Fibroblast of skin of abdomen (primary cell): ENCODE measurements at places on chromosomes 11 and 22.

DNA sequence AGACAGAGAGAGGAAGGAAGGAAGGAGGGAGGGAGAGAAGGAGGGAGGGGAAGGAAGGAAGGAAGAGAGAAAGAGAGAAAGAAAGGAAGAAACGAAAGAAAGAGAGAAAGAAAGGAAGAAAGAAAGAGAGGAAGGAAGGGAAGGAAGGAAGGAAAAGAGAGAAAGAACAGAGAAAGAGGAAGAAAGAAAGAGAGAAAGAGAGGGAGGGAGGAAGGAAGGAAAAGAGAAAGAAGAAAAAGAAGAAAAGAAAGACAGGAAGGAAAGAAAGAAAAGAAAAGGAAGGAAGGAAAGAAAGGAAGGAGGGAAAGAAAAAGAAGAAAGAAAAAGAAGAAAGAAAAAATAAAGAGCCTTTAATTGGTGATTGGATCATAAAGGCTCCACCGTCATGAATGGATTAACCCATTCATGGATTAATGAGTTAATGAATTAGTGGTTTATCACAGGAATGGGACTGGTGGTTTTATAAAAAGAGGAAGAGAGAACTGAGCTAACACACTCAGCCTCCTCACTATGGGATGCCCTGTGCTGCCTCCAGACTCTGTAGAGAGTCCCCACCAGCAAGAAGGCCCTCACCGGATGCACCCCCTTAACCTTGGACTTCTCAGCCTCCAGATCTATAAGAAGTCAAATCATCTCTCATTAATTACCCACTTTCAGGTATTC, 9.0 kb upstream of the PLAAT2 start:
- no peak for DNase-seq

DNA sequence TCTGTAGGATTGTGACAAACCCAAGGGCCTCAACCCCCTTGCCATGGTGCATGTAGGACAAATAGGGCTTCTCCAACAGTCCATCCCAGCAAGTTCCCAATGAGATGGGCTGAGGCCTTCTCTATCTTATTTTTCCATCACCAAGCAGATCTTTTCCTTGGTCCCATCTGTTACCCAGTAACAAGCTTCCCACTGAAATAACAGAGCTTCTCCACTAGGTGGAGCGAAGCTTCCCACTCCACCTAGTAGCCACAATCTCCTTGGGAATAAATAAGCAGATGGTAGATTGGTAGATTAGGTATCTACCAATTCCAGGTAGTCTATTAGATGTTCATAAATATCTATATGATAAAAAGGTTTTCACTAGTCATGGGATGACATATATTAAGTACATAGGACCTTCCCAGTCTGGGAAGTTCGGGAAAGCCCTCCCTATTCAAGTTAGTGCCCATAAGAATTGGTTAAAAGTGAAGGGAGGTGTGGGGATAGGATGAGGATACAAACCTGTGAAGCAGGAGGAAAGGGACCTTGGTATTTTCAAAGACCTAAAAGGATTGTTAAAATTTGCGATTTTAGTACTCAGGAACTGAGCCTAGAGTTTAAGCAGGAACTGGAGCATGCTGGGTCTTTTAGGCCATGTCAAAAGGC, 5.9 kb upstream of the OR52L1 start:
- no peak for DNase-seq

DNA sequence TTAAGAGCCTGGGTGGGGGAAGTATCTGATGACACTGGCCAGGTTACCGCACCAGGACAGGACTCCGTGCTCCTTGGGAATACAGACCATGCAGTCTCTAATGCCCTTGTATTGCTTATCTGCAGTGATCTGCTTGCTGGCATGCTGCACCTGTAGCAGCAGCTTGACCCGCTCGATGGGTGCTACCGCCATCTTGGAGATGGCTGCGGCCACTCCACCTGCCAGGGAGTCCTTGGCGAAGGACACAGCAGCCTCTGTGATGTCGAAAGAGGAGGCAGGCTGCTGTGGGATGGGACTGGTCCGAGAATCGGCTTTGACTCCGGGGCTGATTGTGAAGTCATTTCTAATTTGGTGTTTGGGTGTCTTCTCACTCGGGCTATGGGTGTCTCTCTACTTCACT, 3.1 kb downstream of the WBP2NL start:
- DNase-seq = no peak

DNA sequence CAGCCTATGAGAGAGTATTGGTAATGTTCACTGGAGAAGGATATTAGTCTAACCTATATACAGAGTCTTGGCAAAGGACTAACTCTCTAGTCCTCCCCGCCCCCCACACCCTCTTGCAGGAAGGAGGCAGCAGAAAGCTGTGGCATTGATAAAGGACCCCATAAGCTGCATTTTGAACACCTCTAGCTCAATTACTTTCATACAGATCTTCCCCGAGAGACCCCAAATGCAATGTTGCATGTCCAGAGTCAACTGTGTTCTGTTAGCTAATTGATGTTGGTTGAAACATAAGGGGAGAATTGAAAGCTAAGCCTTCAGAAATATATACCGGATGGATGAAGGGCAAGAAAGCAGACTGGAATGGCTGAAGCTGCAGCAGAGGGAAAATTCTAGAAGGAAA, 2.8 kb downstream of the MAP6 start:
- DNase-seq = no peak

GRCh38 chr11:75270896-75271418, 30.4 kb downstream of the TPBGL start:
- DNase-seq = no peak

GRCh38 chr11:108019870-108020540, 11.3 kb downstream of the CUL5 start:
- peak; percentile 24 for DNase-seq

DNA sequence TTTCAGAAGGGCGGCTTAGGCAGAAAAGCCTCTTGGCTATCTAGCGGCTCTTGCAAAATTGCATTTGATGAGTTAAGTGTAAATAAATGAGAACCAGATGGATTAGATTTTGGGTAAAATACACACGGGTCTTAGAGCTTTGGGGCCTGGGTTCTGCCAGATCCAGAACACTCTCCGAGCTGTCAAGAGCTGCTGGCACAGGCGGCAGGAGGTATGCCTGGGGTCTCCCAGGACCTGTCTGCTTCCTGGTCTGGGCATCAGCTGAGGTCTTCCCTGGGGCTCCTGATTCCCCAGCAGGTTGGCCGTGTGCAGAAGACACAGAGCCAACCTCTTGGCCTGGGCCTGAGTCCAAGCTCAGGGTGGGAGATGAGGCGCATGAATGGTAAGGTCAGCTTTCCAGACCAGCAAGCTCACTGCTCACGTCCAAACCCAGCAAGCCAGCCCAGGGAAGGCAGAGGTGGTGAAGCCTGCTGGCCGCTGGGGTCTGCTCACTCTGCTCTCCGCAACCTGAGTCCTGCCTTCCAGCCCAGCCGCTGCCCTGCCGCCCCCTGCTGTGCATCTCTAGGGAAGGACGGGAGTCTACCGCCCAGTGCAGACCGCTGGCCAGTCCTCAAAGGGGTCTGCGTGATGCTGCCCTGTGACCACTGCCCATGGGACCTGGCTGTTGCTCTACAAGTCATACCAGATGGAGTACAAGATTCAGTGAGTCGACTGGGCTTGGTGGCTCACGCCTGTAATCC, 44.9 kb downstream of the SCUBE1 start:
- DNase-seq = no peak

DNA sequence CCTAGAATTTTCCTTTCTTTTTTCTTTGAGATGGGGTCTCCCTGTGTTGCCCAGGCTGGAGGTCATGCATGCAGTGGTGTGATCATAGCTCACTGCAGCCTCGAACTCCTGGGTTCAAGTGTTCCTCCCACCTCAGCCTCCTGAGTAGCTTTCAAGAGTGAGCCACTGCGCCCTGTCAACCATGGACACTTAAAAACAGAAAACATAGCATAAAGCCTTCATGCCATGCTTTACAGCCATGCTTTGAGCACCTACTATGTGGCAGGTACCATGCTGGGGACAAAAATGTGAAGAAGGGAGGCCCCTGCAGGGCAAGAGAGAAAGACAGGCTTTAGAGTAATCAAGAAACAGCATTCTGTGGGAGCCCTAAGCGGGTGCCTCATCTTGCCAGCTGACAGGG, 13.7 kb upstream of the GNB1L start:
- DNase-seq = no peak

DNA sequence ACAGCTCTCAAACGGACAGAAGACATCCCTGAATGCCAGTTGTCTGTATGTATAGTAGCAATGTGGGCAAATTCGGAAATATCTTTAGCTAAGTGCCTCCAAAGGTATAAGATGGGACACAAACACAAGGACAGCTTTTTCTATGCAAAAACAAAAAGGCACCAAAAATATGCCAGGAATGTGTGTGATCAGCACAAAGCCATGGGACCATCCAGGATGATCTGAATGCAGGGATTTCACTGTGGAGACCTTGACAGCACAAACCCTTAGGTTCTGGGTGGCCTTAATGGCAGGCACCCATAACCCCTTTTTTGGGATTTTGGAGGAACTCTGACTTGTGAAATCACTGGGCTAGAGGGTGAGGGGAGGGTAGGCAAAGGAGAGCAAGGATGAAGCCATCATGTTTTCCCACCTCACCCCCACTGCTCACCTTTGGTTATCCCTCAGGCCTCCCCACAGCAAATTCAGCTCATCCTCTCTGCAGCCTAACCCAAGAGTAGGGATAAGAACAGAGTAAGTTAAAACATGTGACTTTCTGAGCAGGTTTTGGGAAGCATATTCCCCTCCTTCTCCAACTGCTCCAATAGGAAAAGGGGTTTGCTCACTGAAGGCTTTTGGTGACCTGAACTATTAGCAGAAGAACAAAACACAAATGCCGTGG, 154.6 kb downstream of the SNX19 start:
- DNase-seq = no peak

- DNase-seq = no peak
These were observed 90.9 kb downstream of the PAX6 start for GRCh38 chr11:31720225-31720624.

DNA sequence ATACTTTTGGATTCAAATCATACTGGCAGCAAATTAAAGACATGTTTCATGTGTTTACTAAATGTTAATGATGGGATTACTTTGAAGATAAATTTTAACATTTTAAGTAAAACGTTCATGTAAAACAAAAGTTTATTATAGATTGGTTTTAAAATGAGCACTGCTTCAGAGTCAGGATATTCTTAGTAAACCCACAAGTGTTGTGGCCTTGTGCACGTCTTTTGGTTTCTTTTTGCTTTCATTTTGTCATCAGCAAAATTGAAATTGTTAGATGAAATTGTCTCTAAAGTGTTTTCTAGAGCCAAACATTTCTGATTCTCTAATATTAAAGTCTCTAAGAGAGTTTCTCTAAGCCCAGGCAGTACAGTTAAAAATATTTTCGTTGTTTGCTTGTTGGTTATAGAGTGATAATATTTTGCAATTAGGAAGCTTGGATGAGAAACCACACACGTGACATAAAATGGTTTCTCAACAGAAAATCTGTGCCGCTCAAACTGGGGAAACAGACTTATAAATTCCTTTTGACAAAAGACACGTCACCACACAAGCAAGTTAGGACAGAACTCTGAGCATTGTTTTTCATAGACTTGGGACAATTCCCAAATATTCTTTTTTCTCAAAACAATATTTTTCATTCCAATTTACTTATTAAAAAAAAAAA, 164.4 kb downstream of the TEAD1 start:
- peak; percentile 38 for DNase-seq

DNA sequence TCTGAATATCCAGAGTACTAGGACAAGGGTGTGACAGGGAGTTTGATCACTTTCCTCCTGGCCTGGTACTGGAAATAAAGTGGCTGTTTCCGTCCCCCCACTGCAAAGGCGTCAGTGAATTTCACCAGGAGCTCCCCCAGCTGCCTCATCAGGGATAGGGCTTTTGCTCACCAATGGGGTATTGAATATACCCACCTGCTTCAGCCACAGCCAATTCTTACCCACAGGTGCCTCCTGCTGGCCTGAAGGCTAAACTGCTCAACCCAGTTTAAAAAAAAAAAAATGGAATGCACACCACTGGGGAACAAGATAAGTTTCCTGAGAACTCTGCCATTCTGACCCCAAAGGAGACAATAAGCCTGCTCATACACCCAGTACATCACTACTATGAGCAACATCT, 65.3 kb upstream of the MS4A8 start:
- no peak for DNase-seq

- no peak for DNase-seq
These were observed 4.4 kb downstream of the CTSD start for GRCh38 chr11:1759151-1759850.

DNA sequence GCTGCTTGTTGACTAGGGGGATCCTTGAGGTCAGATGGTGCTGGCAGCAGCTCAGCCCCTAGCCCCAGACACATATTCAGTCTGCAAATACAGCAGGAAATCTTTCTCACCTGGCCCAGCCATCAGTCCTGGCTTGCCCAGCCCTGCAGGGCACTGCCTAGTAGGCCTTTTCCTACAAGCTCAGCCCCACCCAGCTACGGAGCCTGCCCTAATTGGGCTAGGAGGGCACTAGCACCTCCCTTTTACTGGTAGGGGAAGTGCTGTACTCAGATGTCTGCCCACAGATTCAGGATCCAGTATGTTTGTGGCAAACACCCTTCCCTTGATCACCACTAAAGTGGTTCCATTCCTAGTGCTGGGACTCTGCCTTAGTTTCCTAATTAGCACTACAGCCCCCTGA, 257.1 kb upstream of the CADM1 start:
- DNase-seq = no peak

DNA sequence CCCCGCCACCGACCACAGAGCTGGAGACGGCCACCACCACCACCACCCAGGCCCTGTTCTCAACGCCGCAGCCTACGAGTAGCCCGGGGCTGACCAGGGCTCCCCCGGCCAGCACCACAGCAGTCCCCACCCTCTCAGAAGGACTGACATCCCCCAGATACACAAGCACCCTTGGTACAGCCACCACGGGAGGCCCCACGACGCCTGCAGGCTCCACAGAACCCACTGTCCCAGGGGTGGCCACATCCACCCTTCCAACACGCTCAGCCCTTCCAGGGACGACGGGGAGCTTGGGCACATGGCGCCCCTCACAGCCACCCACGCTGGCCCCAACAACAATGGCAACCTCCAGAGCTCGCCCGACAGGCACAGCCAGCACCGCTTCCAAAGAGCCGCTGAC, 18.8 kb downstream of the MUC5B start:
- DNase-seq = no peak

GRCh38 chr11:9957072-9957471, 293.2 kb downstream of the SWAP70 start:
- no peak for DNase-seq
